A549 treated with RU486 at 1 μM for 4 hours (cell line): ENCODE measurements at places on chromosomes 13 and 19. TPM values are rescaled to one million over a fixed set of nuclear protein-coding genes. Genes with fewer than 3 reads are reported as not detected.

Gene PDE4A
- total RNA-seq: 4.2 to 5.2 TPM (median 4.2 TPM) in 5 replicates

Gene LHFPL6
- 7.0 to 8.5 TPM (median 7.3 TPM) in 5 replicates for total RNA-seq

Gene CEACAM4
- not detected in 5 replicates for total RNA-seq

Gene MATK
- 0.56 to 1.9 TPM (median 1.1 TPM) in 5 replicates for total RNA-seq

Gene POGLUT2
- total RNA-seq: 4.7 to 6.7 TPM (median 6.1 TPM) in 5 replicates

Gene SYNGR4
- total RNA-seq: 1.9 to 4.4 TPM (median 3.1 TPM) in 5 replicates

Gene IFI30
- total RNA-seq: 10.4 to 22.0 TPM (median 15.3 TPM) in 5 replicates

Gene GPR183
- total RNA-seq: not detected in 5 replicates

Gene SCEL
- total RNA-seq: 0.38 to 0.96 TPM (median 0.60 TPM) in 5 replicates

Gene AMH
- 7.8 to 18.0 TPM (median 15.7 TPM) in 5 replicates for total RNA-seq

Gene TUBA3C
- not detected in 5 replicates for total RNA-seq

Gene PROZ
- total RNA-seq: not detected in 5 replicates

Gene S1PR5
- total RNA-seq: 2.0 to 3.0 TPM (median 2.5 TPM) in 5 replicates

Gene PSG7
- total RNA-seq: 0.07 to 0.25 TPM (median 0.07 TPM) in 3 of 5 replicates, not detected in the others

Gene WTIP
- 22.5 to 33.9 TPM (median 29.7 TPM) in 5 replicates for total RNA-seq

Gene ZNF709
- 0.05 TPM in 1 of 5 replicates, not detected in the others for total RNA-seq

Gene UBE2L5
- not detected in 5 replicates for total RNA-seq

Gene OLFM2
- total RNA-seq: 9.2 to 12.4 TPM (median 11.5 TPM) in 5 replicates

Gene NTN5
- total RNA-seq: 0.19 to 0.30 TPM (median 0.23 TPM) in 5 replicates

Gene GGN
- 0.11 to 0.75 TPM (median 0.47 TPM) in 5 replicates for total RNA-seq

Gene CALR3
- total RNA-seq: not detected in 5 replicates

Gene BCAM
- total RNA-seq: 60.0 to 93.5 TPM (median 80.5 TPM) in 5 replicates

Gene CGB8
- 3.3 to 5.1 TPM (median 4.0 TPM) in 5 replicates for total RNA-seq

Gene ELSPBP1
- not detected in 5 replicates for total RNA-seq

Gene ANGPTL8
- total RNA-seq: not detected in 5 replicates

Gene DIRAS1
- total RNA-seq: 3.0 to 4.6 TPM (median 3.9 TPM) in 5 replicates

Gene OR7C2
- not detected in 5 replicates for total RNA-seq

Gene KCTD12
- total RNA-seq: 1.0 to 2.4 TPM (median 2.0 TPM) in 5 replicates

Gene IGSF23
- 0.30 to 0.63 TPM (median 0.48 TPM) in 5 replicates for total RNA-seq

Gene ZNF534
- total RNA-seq: not detected in 5 replicates

Gene RNF113B
- total RNA-seq: not detected in 5 replicates

Gene LILRB4
- total RNA-seq: not detected in 5 replicates

Gene PLA2G4C
- 9.6 to 16.9 TPM (median 11.3 TPM) in 5 replicates for total RNA-seq

Gene UBXN6
- 38.4 to 69.4 TPM (median 54.4 TPM) in 5 replicates for total RNA-seq

Gene USHBP1
- not detected in 5 replicates for total RNA-seq

Gene ZNF230
- 2.3 to 3.9 TPM (median 2.8 TPM) in 5 replicates for total RNA-seq

Gene TEKTIP1
- not detected in 5 replicates for total RNA-seq
